HEK293T (cell line): ENCODE measurements at places on chromosomes 7 and 10.

DNA sequence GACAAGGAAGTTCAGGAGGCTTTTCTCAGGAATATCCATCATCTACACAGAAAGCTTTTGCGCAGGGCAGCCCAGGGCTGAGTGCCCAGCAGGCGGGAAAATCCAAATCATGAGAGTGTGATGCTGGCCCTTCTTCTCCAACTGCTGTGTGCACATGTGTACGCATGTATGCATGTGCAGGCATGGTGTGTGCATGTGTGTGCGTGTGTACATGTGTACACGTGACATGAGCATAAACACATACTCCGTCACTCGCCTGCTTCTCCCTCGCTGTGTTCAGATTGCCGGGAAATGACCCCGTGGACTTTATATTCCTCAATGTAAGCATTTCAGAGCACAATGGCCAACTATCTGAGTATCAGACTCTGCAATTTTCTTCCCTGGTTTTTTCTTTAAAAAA, 85.1 kb downstream of the PRPF18 start:
- DNase-seq = no peak

DNA sequence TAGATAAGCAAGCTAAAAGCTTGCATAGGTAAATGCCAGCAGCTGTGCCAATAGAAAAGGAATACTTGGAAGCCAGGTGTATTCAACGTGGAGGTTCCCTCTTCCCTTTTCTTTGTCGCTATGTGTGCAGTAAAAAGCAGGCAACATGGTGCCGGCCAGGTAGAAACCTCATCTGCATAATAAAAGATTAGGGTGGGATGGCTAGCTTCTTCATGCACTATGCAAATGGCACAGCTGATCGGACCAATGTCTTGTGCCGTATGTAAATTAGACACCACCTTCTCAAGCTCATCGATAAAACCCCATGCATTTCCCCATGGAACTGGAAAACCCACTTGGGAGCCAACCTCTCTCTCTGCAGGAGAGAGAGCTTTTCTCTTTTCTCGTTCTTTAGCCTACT, 150.9 kb upstream of the FOXK1 start:
- no peak for DNase-seq

DNA sequence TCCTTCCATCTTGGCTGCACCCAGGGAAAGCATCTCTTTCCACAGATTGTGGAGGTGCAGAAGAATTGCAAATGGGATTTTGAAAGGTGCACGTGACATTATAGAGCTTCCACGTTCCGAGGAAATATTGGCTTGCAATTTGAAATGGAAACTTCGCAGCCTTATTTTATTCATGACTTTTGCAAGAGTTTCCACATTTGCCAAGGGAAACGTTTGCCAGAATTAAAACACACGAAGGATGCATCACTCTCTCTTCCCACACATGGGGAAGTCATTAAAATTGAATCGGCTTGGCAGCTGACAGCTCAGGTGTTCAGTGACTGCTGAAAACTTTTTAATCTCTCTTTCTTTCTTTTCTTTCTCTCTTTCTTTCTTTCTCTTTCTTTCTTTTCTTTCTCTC, 475.4 kb upstream of the IGFBP3 start:
- DNase-seq = no peak

DNA sequence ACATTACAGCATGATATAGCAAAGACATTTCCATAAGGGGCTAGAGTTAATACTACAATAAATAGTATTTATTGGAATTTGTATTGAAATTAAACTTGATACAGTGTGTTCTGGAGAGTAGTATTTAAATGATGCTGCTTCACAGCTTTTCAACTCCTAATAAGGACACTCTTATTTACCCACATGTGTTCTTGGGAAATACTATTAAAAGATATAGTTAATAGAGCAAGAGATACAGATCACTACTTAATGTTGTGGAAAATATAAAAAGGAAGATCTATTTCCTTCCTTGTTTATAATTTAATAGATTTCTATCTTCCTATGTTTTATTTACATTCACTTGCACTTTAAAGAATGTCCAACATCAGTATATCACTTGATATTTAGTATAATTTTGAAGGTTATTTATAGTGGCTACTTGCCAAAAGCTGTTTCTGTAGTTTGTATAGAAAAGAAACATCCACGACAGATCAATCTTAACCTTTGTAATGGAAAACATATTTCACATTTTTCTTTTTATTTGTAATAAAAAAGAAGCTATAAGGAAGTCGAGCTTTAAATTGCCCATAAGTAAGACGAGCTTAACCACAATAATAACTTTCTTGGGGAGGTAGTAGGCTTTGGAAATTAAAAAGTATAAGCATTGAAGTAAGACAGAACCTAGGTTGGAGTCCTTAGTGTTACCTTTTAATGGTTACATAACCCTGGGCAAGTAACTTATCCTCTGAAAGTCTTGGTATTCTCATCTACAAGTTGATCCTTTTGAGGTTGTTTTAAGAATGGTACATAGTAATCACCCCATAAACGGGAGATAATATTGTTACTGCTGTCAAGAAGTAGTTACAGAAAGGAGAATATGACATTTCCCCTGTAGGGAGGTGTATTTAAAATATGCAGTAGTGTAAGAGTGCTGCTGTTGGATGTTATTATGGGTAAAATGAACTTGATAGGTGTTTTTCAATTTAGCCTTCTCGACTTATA, 32.8 kb downstream of the CPED1 start:
- no peak for DNase-seq

DNA sequence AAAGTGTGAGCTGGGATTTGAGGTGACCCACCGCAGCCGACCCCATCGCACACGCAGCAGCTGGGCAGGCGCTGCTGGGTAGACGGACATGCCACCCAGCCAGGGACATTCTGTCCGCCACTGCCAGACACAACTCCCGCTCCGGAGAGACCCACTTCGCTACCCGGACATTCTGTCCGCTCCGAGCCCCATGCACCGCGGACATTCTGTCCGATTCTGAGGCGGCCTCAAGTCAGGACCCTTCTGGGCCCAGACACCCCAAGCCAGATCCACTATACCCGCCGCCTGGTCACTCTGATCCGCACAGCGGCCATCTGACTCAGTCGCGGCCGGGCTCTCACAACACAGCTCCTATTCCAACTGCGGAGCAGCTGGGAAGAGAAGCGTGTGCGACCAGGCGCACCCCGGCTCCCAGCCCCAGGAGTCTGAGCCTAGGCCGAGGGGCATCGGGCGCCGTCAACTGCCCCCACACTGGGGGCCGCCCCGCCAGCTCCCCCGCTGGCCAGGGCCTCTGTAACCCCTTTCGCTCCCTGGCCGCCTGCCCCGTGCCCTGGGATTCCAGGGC, 763 bp downstream of the PITX3 start:
- no peak for DNase-seq

DNA sequence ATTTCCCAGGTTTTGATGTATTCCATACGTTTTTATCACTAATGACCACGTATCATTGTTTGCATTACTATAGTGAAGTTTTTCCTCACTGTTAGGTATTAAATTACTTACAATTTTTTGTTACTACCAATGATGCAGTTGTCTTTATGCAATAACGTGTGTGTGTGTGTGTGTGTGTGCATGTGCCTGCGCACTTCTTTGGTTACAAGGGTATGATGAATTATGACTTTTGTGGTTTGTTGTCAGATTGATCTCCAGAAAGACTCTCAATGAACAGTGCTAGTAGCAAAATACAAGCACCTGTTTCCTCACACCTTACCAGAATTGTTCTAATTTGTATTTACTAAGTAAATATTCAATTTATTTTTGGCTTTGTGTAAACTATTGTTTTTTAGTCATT, 51.5 kb downstream of the MCMBP start:
- DNase-seq = no peak

- DNase-seq = no peak
Measured at GRCh38 chr7:150780292-150780691, 19.9 kb downstream of the TMEM176B start.

DNA sequence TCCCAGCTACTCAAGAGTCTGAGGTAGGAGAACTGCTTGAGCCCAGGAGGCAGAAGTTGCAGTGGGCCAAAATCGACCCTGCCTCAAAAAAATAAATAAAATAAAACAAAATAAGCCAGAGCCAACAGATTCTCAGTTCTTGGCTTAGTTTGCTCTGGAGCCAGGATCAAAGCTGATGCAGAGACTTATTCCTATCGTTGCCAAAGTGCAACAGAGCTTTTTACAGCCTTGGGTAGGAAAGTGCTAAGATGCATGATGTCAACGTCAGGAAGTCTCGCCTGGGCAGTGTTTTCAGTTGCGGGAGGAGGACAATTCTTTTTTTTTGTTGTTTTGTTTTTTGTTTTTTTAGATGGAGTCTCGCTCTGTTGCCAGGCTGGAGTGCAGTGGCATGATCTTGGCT, 43.8 kb upstream of the CYTH3 start:
- DNase-seq = no peak

DNA sequence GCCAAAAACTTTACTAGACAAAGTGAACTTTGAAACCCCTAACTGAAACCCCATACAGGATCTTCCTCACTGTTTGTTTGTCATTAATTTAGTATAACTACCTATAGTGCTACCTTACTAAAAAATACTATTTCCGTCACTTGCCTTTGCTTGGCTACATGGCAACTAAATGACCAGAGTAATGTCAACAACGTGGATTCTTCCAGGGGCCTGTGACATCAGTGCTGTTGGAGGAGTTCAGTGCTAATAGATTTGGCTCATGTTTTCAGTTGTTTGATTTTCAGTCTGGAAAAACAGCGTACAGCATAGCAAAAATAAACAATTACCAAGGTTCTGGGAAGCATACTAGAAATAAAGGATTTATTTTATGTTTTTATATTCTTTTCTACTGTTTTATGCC, 3.0 kb upstream of the ASB15 start:
- DNase-seq = no peak

GRCh38 chr7:134785842-134786241, 6.4 kb downstream of the CALD1 start:
- no peak for DNase-seq

DNA sequence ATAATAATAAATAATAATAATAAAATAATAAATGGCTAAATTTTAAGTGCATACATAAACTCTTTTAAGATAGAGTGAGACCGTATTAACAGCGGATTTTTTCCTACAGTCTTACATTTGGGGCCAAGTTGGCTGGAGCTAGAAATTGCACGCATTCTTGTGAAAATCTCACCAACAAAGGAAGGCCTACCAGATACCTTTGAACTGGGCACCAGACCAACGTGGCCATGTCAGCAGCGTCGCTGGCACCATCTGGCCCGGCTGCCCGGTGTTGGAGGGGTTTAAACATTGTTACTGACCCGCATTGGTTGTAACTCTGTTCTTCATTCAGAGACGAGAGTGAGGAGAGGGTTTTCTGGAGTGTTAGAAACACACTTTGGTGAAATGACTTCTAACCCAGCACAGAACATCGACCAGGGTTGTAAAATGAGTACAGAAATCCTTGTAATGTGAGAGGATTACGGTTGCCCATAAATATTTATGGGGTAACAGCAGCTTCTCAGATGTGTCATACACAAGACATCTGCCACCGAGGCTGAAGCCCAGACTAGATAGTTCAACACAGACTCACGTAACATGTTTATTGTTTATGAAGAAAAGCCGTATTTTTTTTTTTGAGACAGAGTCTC, 34.6 kb upstream of the UNCX start:
- DNase-seq = no peak

DNA sequence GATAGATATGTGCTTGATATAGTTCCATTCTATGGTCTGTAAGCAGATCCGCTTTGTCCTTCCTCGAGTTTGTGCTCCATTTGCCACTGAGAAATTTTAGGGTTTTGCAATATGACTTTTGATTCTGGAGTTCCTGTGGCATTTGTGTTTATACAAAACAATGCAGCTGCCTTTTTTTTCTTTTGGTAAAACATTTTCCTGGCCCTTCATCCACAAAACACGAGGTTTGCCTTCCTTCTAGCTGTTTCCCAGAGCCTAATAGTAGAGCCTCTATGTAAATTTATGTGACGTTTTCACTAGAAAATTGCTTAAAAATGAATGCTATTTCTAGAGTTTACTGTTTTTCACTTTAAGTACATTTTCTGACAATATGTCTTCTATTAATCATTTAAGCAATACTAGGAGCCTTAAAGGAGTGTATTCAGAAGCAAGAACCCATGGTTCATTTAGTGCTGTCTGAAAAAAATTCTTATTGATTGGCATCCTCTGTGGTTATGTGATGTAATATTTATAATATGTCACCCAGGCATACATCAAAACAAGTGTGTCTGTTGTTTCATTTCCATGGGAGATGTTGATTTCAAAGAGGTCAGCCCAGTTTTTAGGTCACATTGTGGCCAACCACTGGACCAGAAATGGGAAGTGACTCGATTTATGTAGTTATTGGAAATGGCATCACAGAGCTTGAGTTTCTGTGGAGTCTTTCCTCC, 618.3 kb downstream of the LRMDA start:
- DNase-seq = no peak

DNA sequence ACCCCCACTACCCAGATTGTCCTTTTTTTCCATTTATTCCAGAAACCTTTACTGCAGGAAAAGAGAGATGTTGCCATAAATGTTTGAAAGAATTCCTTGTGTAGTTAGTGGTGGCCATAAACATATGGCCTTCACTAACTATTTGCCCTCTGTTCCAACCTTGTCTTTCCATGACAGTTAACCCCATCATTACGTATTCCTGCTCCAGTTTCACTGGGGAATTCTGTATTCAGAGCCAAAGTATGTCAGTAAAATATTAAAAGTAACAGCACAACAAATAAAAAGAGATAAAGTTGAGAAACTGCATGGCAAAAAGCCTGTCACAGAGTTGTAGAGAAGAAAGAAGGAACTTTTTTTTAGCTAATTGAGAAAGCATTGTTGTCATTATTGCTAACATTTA, 261.3 kb downstream of the BICC1 start:
- DNase-seq = no peak

DNA sequence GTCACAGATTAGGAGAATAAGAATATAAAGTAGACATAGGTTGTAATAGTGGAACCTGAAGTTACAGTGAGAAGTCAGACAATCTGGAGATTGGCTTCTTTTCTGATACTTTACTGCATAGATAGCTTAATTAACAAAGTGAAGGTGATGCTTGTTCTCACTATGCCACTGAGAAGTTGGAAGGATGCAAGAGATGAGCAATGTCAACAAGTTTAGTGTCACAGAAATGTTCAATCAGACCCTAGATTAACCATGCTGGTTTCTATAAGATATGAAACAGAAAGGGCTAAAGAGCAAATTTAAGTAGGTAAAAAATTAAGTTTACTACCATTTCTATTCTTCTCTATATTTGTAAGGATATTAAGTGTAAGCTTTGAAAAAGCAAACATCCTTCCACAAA, 838.6 kb upstream of the SORCS1 start:
- no peak for DNase-seq

DNA sequence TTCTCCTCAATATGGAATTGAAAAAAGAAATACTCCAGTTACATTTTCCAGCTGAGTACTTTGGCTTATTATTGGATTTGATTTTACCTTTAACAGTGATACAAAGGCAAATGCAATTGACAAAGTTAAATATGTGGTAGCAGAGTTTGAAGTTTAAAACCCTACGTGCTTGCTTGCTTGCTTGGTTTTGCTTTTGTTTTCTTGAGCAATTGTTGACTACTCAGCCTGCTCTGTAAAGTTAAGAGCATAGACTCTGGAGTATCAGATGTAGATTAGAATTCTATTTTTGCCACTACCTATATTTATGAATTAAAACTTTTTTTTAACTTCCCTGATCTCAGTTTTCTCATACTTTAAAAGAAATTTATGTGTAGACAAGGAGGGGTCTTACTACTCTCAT, 51.4 kb downstream of the PCDH15 start:
- no peak for DNase-seq

GRCh38 chr7:5083311-5083711, 37.7 kb downstream of the RBAK start:
- no peak for DNase-seq
